ENCODE measurements at places on chromosomes 6 and 20.
A peak's percentile ranks its signal among the peaks of the same experiment; 100 is the strongest.

DNA sequence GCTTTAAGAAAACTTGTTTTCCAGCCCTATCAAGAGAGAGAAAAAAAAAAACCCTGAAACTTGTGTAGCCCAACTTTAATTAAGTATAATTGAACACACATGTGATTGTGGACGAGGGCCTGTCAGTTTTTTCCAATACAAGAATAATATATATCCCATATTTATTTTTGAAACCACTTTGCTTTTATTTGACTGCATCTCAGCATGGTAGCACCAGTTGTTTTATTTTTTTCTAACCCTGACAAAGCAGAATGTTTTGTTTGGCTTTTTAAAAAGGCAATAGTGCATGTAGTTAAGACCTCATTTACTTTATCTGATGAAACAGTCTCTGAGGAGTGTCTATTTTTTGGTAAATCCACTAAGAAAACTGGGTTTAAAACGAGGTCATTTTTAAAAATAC, 257.7 kb downstream of the CDKAL1 start:
- no peaks in the 10 kb centered on the region for H3K4me1 ChIP-seq
- no peaks in the 10 kb centered on the region for H3K27me3 ChIP-seq
- no peak overlapping the region for H3K4me3 ChIP-seq
- no peak for DNase-seq
- H3K36me3 ChIP-seq = peaks cover 6% of the 10 kb centered on the region

GRCh38 chr6:97702248-97702647, 419.2 kb upstream of the MMS22L start:
- H3K4me3 ChIP-seq = no peak overlapping the region
- no peaks in the 10 kb centered on the region for H3K4me1 ChIP-seq
- no peaks in the 10 kb centered on the region for H3K36me3 ChIP-seq
- DNase-seq = no peak
- H3K27ac ChIP-seq = no peak overlapping the region

GRCh38 chr6:169720207-169720855, 4.0 kb downstream of the PHF10 start:
- peaks cover 4% of the 10 kb centered on the region for H3K27me3 ChIP-seq
- peaks cover 19% of the 10 kb centered on the region for H3K36me3 ChIP-seq
- no peak overlapping the region for H3K4me3 ChIP-seq
- no peak overlapping the region for H3K27ac ChIP-seq
- DNase-seq = no peak

GRCh38 chr6:150791717-150792116, 73.8 kb upstream of the MTHFD1L start:
- no peaks in the 10 kb centered on the region for H3K4me1 ChIP-seq
- no peaks in the 10 kb centered on the region for H3K36me3 ChIP-seq
- DNase-seq = no peak
- H3K27me3 ChIP-seq = no peaks in the 10 kb centered on the region

- no peaks in the 10 kb centered on the region for H3K27me3 ChIP-seq
- peak overlapping the region; percentile 70 for H3K27ac ChIP-seq
- H3K4me3 ChIP-seq = no peak overlapping the region
- peaks cover 28% of the 10 kb centered on the region for H3K4me1 ChIP-seq
- DNase-seq = peak; percentile 25
These were observed 26.8 kb downstream of the MANBAL start for GRCh38 chr20:37316116-37316774.

DNA sequence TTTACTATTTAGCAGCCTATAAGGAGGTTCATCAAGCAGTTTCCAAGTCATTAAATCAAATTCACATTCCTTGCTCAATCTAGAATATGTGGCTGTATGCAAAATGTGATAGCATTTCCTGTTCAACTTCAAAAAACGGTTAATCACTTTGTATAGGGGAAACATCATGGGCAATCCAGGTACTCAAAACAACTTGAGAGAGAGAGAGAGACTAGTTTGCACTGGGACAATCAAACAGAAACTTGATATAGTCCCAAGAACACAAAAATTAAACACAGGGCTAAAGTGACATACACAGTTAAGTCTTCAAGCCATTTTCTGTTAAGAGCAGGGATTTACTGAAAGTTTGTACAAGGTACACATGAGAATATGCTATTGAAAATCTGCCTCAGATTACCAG, 7.4 kb downstream of the CPNE1 start:
- peak overlapping the region; percentile 40 for H3K27ac ChIP-seq
- DNase-seq = no peak
- peak overlapping the region; percentile 25 for H3K4me3 ChIP-seq
- H3K36me3 ChIP-seq = peaks cover 17% of the 10 kb centered on the region
- no peaks in the 10 kb centered on the region for H3K27me3 ChIP-seq

- H3K4me3 ChIP-seq = no peak overlapping the region
- H3K4me1 ChIP-seq = no peaks in the 10 kb centered on the region
- no peak overlapping the region for H3K27ac ChIP-seq
- no peaks in the 10 kb centered on the region for H3K36me3 ChIP-seq
- no peak for DNase-seq
These were observed 33.3 kb upstream of the CITED2 start for GRCh38 chr6:139407718-139408222.

DNA sequence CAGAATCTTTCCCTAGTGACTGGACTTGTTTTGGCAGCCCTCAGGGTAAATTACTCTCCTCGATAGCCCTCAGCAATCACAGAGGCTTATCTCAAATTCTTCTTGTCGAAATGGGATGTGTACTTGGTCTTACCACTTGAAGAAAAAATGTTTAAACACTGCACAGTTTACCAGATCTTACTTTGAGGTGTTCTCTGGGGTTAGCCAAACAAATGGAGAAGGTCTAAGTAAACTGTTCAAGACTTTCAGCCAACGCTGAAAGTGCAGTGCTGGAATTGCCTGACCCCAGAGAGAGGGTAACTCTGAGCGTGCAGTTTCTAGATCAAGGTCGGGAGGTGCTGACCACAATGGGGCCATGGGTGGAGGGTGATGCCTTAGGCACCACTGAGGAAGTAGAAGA, 39.2 kb downstream of the MYLIP start:
- H3K4me3 ChIP-seq = no peak overlapping the region
- peaks cover 34% of the 10 kb centered on the region for H3K4me1 ChIP-seq
- H3K27me3 ChIP-seq = peaks cover 12% of the 10 kb centered on the region
- no peak overlapping the region for H3K27ac ChIP-seq
- DNase-seq = no peak
- peaks cover 2% of the 10 kb centered on the region for H3K36me3 ChIP-seq

- peaks cover 33% of the 10 kb centered on the region for H3K4me1 ChIP-seq
- H3K4me3 ChIP-seq = peak overlapping the region; percentile 69
These were observed 21.0 kb downstream of the PIGT start for GRCh38 chr20:45436732-45437485.

DNA sequence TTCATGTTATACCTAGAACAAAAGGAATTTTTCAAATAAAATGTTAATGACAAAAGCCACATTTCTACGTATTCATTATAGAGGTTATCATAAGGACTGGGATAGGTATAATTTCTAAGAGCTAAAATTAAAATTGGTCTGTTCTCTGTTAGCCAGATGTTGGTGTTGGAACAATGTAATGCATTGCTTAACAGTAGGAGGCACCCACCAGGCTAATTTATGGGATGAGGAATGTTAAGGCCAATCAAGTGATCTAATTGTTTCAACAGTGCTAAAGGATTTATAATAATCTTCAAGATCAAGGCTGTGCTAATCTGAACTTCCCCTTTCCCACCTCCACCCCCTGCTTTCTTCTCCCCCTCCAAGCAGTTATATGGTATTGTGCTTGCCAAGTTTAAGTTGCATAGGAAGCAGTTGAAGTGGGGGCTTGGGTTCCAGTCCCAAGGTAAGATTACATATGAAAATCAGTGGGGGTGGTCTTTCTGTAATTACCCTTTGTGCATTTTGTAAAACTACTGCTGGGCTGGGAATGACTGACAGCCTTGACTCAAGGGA, 89.2 kb upstream of the BACH2 start:
- no peak for DNase-seq
- no peak overlapping the region for H3K4me3 ChIP-seq
- peaks cover 48% of the 10 kb centered on the region for H3K4me1 ChIP-seq
- no peaks in the 10 kb centered on the region for H3K36me3 ChIP-seq

- peaks cover 21% of the 10 kb centered on the region for H3K4me1 ChIP-seq
- no peak overlapping the region for H3K4me3 ChIP-seq
- peaks cover 11% of the 10 kb centered on the region for H3K36me3 ChIP-seq
- DNase-seq = no peak
These were observed 7.9 kb downstream of the RING1 start for GRCh38 chr6:33216117-33216649.
